ENCODE measurements at places on chromosomes 7 and 10. TPM values are rescaled to one million over a fixed set of nuclear protein-coding genes. Genes with fewer than 3 reads are reported as not detected.
A peak's percentile ranks its signal among the peaks of the same experiment; 100 is the strongest.

DNA sequence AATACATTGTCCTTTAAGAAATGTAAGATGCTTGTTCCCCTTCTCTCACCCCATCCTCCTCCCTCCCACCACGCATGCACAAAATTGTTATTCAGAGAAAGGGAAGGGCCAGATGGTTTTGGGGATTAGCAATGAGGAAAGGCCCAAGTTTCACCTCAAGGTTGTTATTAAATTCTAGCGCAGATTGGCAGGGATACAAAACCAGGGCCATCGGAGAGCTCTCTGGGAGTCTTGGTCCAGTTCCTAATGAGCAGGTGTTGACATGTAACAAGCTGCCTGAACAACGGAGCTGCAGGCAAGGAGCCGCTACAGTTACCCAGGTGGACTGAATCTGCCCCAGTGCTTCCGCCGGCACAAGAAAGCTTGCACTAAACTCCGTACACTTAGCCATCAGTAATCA is 9.7 kb upstream of the ANK3 start:
- DNase-seq, result peak; percentile 83

The OPN1SW gene
- polyA plus RNA-seq, result not detected

DNA sequence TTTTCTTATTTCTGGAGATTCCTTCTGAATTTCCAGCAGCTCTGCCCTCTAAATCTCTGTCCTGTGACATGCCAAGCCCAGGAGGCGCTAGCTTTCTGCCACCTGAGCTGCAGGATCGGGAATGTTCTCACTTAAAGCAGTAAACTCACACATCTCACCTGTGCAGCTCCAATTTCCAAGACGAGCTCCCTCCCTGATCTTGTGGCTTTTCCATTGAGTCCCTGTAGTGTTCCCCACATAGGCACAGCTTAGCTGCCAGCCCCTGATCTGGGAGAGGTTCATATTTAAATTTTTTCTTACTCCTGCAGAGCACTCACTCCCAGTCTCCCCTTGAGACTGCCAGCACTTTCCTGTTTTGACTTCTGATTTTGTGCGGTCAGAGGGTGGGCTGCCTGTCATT is 479.3 kb downstream of the GLRX3 start:
- DNase-seq, result no peak

DNA sequence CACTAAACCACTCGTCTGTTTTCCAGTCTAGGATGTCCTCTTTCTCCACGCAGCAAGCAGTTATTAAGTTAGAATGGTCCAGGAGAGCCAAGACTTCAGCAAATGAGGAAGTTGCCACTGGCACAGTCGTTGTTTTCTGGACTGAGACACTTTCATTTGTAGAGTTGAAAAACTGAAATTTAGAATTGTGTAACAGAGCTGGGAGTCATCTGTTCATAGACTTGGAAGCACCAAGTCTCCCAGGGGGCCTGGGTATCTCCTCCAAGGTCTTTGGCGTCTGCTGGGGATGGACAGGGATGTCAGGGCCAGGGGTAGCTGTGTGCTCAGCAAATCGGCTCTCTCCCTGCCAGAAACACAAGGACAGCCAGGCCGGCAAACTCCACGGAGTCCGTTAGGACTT is 208.4 kb downstream of the FANK1 start:
- no peak for DNase-seq

The KLF14 gene
- not detected for polyA plus RNA-seq

DNA sequence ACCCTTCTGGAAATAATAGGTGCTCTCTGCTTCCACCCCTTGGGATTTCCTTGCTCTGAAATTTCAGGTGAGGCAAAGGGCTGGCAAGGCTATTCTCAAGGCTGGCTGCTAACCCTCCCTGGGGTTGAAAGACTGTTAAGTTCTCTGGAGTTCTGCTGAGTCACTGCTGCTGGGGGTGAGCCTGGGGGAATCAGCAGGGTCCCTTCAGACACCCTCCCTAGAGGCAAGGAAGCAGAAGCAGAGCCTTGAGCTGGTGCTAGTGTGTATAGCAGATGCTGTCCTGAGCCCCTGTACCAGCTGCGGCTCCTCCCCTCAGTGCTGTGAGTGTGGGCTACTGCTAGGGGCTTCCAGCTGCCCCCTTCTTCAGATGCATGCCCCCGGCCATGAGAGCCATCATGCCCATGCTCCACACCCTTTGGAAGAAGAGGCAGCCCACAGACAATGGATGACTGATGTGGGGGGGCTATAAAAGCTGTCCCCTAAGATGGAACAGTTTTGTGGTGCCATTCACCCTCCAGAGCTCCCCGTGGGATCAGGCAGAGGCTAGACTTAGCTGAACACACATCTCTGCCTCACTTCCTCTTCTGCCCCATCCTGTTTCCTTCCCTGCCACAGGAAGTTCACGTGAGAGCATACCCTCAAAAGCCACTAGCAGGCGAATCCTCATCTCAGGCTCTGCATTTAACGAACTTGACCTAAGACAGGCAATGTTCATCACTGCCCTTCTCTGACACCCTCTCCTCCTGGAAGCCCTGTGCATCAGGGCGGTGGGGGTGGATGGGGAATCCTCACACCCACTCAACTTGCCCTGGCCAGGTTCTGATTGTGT is 91.8 kb downstream of the SH3PXD2A start:
- no peak for DNase-seq

The FZD8 gene
- polyA plus RNA-seq, result 9.4 TPM

- DNase-seq, result no peak
These were observed 169.6 kb upstream of the PODXL start for GRCh38 chr7:131726031-131726430.

DNA sequence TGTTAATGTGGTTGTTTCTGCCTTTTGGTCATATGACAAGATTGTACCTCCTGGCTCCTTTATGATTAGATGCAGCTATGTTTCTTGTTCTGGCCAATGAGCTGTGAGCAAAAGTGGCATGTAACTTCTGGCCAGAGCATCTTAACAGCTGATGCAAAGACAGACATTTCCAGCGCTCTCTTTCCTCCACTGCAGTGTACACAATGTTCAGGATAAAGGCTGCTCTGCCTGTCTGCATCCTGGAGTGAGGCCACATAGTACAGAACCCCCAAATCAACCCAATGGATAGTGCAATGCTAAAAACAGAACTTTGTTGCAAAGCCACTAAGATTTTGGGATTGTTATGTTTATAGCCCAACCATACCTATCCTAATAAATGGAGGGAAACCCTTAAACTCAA is 17.9 kb downstream of the EPC1 start:
- no peak for DNase-seq

The ANKRD2 gene
- polyA plus RNA-seq, result 0.87 TPM

The ZKSCAN1 gene
- polyA plus RNA-seq, result 15.2 TPM

DNA sequence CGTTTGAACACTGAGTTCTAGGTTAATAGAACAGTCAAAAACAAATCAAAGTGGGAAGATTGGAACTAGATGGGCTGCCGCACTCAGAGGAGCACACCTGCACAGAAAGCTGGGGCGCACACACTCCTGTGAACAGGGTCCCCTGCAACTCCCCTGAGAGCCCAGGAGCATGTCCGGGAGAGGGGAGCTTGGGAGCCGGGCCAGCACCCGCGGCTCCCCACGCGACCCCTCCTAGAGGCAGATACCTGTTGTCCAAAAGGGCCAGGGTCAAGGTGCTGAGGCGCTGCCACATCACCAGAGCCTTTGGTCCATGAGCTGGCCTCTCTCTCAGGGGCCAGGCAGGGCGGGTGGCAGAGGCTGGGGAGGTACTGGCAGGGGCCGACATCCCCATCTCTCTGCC is 5.6 kb downstream of the NKX6-2 start:
- no peak for DNase-seq

The CCL24 gene
- polyA plus RNA-seq, result not detected

DNA sequence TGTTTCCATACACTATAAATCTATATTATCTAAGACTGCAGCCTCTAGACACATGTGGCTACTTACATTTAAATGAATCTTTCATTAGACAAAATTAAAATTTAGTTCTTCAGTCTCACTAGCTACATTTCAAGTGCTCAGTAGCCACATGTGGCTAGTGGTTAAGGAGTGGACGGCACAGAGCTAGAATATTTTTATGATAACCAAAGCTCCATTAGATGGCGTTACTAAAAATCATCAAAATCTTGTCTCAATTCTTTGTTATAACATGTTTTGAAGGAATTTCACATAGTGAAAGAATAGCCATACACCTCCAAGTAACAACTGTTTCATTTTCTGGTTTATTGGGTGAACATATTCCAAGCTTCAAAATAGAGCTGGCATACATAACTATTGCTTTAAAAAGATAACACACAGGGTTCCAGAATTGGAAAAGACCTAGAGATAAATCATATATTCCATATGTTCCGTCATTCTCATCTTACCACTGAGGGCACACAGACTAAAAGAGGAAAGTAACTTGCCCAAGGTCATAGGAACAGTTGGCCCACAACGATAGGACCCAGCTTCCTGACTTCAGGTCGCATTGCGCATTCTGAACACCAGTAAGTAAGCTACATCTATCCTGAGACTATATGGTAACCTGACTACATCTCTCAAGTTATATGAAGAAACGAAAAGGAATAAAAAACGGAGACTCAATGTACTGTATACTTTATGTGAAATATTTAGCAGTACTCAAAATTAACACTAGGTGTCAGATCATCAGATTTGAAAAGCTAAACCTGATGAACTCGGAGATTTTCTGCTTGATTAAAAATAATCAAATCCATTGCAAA is 66.6 kb downstream of the CAV1 start:
- peak; percentile 36 for DNase-seq

DNA sequence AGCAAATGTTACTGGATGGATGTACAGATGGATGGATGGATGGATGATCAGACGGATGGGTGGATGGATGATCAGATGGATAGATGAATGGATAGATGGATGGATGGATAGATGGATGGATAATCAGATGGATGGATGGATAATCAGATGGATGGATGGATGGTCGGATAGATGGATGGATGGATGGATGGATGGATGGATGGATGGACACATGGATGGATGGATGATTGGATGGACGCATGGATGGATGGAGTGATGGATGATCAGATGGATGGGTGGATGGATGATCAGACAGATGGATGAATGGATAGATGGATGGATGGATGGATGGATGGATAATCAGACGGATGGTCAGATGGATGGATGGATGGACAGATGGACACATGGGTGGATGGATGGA is 90.3 kb upstream of the TCF7L2 start:
- no peak for DNase-seq

DNA sequence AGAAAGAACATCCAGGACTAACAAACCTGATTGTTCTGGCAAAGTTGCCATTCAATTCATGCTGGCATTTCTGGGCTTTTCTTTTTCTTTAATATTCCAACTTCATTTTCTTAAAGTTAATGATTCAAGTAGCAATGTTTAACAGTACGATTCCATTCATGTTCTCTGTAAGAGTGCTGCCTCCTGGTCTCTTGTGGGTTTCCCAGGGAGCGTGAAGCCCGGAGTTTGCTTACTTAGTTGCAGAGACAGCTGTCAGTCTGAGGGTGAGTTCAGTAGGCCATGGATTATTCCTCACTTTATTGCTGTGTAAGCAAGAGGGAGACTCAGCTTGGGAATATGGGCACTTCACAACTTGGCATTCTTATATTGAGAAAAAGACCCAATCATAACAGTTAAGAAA is 142.2 kb downstream of the TWIST1 start:
- no peak for DNase-seq
